ENCODE measurements at places on chromosomes 4 and X.

GRCh38 chrX:47577901-47578300 lies 4.3 kb upstream of the TIMP1 start:
- H3K4me1 ChIP-seq, result no peaks in the 10 kb centered on the region
- no peaks in the 10 kb centered on the region for H3K27me3 ChIP-seq
- H3K36me3 ChIP-seq, result no peaks in the 10 kb centered on the region
- H3K4me3 ChIP-seq, result no peak overlapping the region

DNA sequence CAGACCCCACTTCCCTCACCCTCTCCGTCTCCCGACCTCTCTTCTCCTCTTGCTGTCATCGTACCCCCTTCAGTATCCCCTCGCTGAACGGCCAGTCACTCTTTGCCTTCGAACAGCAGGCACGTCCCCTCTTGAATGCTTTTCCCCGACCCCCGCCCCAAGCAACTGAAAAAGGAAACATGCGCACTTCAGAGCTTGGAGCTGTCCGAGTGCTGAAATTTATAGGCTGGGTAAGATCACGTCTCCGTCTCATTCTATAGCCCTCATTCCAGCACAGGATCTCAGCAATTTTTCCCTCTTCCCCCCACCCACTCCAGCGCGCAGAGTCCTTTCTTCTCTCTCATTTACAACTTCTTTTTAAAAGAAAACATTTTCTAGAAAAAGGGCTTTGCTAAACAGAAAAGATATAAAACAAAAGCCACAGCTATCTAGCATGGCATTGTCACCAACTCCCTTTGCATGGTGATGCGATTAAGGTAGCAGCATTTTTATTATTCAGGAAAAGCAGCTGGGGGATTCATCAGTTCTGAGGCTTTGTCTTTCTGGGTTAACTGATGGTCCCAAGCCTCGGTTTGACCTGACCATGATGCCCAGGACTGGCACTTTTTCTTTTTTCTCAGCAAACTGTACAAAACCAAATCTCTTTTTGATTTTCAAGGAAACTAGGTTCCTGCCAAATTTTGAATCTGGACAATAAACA lies at the start of gene GLRA2:
GLRA2 (plus strand) TSS at position 247 of the 700 bp plus-strand sequence. CDS start 522 bp downstream, outside the sequence.
- H3K27me3 ChIP-seq, result no peaks in the 10 kb centered on the region
- H3K4me3 ChIP-seq, result no peak within 1 kb of the TSS
- no peaks in the 10 kb centered on the region for H3K4me1 ChIP-seq
- no peak for DNase-seq

DNA sequence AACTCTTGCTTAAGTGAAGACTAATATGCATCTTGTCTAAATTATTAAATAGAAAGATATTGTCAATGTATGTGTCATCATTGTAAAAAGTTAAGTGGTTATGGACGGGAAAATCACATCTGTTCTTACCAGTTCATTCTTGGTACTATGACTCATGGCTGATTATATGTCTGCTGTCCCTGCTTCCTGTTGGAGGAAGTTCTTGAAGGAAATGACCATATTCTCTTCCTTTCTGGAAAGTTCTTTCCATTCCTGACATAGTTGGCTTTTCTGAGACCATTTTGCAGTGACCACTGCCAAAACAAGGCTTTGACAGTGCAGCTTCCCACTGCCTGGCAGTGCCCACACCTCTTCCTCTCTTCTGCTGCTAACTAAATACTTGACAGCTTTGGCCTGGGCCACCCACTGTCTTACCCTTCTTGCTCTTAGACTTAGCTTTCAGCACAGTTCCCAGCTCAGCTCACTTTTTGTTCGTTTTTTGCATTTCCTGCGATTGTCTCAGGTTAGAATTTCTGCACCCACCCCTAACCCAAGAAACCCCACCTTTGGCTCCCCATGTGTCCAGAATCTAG lies 13.2 kb upstream of the CLDN24 start:
- no peak overlapping the region for H3K4me3 ChIP-seq
- H3K4me1 ChIP-seq, result no peaks in the 10 kb centered on the region
- H3K27ac ChIP-seq, result no peak overlapping the region
- no peaks in the 10 kb centered on the region for H3K27me3 ChIP-seq
- DNase-seq, result no peak

DNA sequence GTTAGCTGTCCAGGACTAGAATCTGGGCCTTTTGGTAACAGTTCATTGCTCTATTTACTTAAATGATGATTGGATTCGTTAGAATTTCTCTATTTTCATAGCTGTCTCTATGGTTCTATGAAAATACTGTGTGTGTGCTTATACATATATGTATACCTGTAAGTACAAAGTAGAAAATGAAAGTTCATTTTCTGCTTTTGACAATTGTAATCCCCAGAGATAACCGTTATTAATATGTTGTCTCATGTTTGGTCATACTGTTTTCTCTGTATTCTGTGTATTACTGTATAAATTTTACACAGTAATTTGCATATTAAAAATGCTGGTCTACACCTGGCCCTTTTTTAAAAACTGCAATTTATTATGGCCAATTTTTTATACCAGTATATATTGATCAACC lies 55.4 kb downstream of the CLCN3 start:
- no peaks in the 10 kb centered on the region for H3K36me3 ChIP-seq
- no peak overlapping the region for H3K4me3 ChIP-seq
- DNase-seq, result no peak
- no peak overlapping the region for H3K27ac ChIP-seq
- H3K4me1 ChIP-seq, result no peaks in the 10 kb centered on the region

DNA sequence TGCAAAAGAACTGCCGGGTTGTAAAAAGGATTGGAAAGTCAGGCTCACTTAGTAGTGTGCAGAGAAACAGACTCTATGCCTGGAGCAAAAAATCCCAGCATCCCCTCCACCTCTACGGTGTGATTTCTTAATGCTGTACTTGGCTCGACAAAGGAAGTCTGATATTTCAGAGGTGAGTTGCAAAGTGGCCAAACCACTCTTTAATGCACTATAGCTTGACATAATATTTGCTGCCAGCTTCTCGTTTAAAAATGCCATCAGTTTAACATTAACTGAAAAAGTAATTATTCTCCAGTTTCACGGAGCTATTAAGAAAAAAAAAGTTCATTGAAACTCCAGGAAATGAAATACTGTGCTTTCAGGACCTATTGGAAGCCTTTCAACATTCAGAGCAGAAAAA lies 448.3 kb upstream of the ZFP42 start:
- no peak overlapping the region for H3K27ac ChIP-seq
- no peaks in the 10 kb centered on the region for H3K27me3 ChIP-seq
- H3K36me3 ChIP-seq, result no peaks in the 10 kb centered on the region
- H3K4me3 ChIP-seq, result no peak overlapping the region

GRCh38 chrX:16250296-16250695 lies 83.0 kb downstream of the MAGEB17 start:
- H3K4me1 ChIP-seq, result no peaks in the 10 kb centered on the region
- H3K4me3 ChIP-seq, result no peak overlapping the region
- no peak overlapping the region for H3K27ac ChIP-seq
- DNase-seq, result no peak
- H3K36me3 ChIP-seq, result no peaks in the 10 kb centered on the region

DNA sequence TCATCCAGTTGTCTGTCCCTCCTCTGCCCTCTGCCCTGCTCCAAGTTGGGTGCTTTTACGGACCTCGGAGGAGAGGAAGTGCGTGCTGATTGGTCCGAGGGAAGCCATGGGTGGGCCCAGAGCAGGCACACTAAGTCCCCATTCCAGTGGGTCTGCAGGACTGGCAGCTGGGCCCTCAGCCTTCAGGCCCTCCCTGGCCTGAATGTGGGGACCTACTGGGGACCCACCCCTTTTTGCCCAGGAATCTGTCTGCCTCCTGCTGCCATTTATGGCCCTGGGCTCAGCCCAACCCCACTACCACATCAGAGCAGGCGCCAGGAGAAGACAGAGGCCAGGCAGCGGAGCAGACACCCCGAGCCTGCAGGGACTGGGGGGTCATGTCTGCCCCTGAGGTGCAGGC lies 169.6 kb downstream of the TEX13A start:
- H3K36me3 ChIP-seq, result no peaks in the 10 kb centered on the region
- H3K27me3 ChIP-seq, result no peaks in the 10 kb centered on the region
- no peak overlapping the region for H3K27ac ChIP-seq
- H3K4me1 ChIP-seq, result no peaks in the 10 kb centered on the region

- H3K4me3 ChIP-seq, result no peak overlapping the region
- no peaks in the 10 kb centered on the region for H3K27me3 ChIP-seq
- no peaks in the 10 kb centered on the region for H3K36me3 ChIP-seq
- H3K27ac ChIP-seq, result peak overlapping the region; percentile 57
- DNase-seq, result peak; percentile 52
These were observed 56.6 kb upstream of the WDR1 start for GRCh38 chr4:10173037-10173753.

GRCh38 chrX:29295987-29296680 lies 708.9 kb downstream of the IL1RAPL1 start:
- no peaks in the 10 kb centered on the region for H3K27me3 ChIP-seq
- no peak for DNase-seq
- H3K36me3 ChIP-seq, result no peaks in the 10 kb centered on the region
- H3K4me3 ChIP-seq, result no peak overlapping the region

DNA sequence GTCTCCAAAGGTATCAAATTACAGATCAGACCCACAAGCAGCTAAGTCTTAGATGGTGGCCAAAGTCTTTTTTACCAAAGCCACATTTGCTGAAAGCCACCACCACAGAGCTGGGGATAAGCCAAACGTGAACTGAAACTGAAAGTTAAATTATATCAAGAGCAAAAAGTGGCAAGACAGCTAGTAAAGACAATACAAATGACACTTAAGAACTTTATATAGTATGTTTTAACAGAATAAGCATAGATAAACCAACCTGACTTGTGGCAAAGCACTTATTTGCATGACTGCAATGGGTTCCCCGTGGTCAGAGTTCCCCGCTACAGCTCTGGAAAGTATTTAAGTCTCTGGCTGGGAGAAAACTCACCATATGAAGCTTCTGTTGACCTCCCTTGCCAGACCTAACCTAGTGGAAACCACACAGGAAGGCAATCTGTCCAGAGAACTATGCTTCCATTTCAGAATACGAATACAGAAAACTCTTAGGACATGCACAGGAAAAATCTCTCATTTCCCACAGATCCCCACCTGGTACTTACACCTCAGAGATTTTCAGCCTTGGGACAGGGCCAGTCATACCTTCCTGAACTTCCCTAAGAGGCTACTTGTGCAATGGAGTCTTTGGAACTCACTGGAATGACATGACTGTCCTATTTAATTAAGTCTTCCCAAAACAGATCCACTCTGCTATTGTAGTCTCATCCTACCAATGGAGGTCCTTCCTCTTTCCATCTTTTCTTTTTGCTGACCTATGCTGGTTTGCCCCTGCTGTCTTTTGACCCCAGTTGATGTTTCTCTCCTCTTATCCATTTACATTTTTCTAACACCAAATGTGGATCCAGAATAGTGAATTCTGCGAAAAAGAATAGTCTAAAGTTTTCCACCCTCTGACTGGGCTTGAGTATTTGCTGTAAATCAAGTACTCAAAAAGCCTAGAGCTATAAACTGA lies 225.1 kb downstream of the NR3C2 start:
- H3K36me3 ChIP-seq, result no peaks in the 10 kb centered on the region
- no peak overlapping the region for H3K4me3 ChIP-seq
- no peaks in the 10 kb centered on the region for H3K4me1 ChIP-seq
